ENCODE measurements at places on chromosomes 16 and 17.

DNA sequence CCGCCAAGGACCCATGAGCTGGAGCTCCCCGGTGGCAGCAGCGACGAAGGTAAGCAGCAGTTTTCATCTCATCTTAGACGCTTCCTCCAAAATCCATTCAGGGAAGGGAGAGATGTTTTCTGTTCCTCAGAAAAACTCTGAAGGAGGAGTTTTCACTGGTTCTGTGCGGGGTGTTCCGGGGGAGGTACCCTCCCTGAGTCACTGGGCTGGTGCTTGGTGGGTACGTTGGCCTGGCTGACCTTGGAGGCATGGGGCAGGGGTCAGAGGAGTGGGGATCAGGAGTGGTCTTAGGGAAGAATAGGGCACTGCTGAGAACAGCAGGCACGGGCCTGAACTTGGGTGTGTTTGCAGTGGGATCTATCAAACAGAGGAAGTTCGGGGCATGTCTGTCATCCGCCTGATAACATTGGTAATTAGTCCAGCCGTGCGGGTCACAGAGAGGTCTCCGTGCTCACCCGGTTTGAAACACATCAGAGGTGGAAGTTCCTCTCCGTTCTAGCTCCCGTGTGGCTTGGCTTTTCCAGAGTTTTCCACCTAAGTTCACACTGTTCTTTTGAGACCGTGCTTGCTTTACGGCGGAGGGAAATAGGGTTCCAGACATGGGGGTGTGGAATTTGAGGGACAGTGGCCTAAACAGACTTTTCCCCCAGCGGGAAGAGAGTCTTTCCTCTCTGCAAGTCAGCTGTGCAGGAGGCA is 59.6 kb upstream of the CIBAR2 start:
- DNase-seq: no peak

- no peak for DNase-seq
These were observed 23.6 kb downstream of the SDR42E1 start for GRCh38 chr16:81987706-81988105.

DNA sequence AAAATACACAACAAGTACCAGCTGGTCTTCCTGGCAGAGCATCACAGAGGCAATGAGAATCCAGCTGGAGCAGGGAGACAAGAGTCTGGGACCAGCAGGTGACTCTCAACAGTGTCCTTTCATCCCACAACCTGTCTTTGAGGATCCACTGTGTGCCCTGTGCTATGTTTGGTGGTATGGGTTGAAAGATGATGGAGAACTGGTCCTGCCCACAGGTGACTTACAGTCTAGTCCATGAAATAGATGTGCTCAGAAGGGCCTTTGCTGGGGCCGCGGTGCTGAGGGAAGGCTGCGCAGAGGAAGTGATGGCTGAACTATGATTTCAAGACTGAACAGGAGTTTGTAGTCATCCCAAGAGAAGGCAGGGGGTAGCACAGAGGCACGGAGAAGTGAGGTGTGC is 17.9 kb downstream of the WNT3 start:
- no peak for DNase-seq

DNA sequence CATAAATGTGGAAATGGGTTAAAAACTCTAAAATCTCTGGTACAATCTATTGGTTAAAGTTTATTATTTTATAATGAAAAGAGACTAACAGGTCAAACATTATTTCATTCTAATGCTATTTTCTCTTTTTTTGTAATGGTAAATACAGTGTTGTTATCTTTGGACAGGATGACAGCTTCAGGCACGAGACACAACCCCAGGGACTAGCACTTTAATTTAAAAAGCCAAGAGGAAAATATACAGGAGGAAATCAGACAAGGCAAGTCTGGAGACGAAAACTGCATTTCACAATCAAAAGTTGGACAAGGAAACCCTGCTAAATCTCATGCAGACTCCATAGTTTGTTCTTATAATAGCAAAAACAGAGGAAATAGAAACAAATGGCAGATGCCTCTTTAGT is 589.1 kb upstream of the CDH8 start:
- no peak for DNase-seq

GRCh38 chr17:17347234-17347955 is 44.2 kb downstream of the NT5M start:
- peak; percentile 69 for DNase-seq

GRCh38 chr17:71593078-71593477 is 527.7 kb upstream of the SOX9 start:
- DNase-seq: no peak

- DNase-seq: no peak
These were observed 381.5 kb upstream of the PSMD7 start for GRCh38 chr16:73915140-73915539.

DNA sequence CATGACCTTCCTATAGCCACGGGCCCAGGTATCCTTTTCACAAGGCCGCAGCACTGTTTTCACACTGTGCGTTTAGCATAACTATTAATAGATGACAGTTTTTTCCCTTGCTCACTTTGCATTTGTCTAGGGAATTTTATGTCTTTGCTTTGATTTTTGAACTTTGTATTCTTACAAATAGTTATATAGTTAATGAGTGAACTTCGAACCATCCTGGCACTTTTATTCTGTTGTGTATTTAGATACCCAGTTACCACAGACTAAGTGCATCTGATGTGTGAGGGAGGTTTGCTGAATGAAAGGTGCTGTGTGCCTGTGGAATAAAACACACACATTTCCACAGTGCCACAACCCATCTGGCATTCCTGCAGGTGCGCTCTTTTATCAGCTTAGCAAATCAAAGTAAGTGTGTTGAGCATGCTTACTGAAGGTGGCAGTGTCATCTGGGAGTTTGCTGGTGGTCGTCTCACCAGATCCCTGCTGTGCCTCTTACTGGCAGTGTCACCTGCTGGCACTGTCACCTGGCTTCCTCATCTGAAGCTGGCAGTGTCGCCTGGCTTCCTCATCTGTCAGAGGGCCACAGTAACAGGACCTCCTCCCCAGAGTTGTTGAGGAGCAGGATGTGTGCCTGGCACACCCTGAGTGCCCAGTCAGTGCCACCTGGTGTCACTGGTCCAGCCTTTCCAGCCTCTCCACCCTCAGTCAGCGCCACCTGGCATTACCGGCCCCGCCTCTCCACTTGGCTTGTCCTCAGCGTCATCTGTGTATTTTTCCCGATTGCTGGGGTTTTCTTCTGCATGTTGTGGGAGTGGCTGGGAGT is 37.6 kb downstream of the USP10 start:
- DNase-seq: no peak

DNA sequence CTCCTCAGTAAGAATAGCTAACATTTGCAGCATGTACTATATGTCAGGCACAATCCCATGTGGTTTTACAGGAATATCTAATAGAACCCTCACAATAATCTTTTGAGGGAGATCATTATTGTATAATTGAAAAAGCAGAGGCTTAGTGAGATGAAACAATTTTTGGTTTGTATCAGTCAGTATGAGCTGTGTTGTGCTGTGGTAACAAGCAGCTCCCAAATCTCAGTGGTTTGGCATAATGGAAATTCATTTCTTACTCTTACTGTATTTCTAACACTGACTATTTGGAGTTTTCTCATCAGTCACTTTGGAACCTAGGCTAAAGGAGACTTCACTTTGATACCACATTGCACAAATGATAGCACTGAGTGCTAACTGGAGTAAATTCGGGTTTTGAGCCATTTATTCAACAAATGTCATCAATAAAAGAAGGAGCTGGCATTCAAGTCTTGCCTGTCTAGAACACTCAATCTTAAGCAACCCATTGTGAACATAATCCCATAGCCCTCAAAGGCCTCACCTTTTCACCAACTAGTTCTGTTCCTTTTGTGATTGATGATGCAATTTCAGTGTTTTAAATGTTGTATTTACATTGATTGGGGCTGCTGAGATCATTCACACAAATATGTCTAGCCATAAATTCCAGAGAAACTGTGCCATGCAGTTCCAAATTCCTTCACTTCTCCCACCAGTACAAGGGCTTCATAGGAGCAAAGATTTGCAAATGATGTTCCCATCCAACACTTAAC is 441.0 kb downstream of the XYLT1 start:
- no peak for DNase-seq

DNA sequence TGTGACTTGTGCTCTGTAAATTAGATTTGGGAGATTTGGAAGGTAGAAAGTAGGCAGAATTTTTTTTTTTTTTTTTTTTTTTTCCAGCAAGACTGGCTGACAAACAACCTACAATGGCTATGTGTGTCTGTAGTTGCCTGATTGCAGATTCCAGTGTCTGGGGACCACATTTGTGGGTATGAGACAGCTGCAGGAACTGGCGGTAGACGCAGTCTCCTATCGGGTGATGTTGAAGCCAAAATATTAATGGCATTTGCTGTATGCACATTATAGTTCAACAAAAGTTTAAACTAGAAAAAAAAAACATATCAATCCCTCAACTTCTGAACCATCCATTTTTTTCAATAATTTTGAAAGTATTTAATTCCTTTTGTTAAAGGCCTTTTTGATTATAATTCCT is 665.2 kb downstream of the TOX3 start:
- no peak for DNase-seq

DNA sequence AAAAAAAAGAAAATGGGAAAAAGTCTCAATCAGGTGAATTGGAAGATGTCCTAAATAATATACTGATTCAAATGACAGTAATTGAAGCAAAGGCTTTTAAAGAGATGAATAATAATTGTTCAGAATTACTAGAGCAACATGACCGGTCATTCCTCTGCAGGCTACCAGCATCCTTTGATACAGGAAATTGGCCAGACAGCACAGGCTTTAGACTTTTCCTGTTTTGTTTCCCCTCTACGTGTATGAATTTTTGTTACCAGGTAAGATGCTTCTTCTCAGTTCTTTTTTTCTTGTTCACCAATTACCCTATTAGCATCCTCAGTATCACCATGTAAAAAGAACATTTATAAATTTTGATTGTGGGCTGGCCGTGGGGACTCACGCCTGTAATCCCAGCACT is 77.5 kb downstream of the RPGRIP1L start:
- no peak for DNase-seq

GRCh38 chr17:18259621-18260331 is 686 bp upstream of the MIEF2 start:
- no peak for DNase-seq

DNA sequence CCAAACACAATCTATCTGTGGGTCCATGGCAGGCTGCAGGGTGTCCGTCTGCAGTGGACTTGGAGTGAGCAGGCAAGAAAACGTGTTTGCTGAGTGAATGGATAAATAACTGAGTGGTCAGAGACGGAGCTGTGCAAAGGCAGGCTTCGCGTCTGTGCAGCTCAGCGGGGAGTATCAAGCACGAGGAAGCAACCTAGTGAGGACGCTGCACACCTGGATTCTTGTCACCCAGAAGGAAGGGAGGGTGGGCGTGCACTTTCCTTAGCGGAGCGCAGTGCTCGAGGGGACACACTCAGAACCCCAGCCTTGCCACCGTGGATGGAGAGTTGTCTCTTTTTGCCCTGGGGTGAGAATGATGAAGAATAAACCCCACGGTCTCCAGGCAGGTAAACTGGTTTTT is 1.5 kb upstream of the RCVRN start:
- DNase-seq: no peak

GRCh38 chr16:69827524-69827923 is 65.4 kb downstream of the WWP2 start:
- no peak for DNase-seq

DNA sequence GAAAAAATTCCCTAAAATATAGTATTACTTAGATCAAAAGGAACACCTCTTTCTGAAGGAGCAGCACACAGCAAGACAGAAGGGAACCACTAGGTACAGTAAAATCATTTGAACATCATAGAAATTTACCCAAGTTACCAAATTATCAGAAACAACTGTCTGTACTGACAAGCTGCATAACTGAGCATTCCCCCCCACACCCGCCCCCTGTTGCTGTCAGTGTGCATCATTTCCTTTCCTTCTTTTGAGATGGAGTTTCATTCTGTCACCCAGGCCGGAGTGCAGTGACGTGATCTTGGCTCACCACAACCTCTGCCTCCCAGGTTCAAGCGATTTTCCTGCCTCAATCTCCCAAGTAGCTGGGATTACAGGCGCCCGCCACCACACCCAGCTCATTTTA is 120.7 kb downstream of the TRIM37 start:
- no peak for DNase-seq

DNA sequence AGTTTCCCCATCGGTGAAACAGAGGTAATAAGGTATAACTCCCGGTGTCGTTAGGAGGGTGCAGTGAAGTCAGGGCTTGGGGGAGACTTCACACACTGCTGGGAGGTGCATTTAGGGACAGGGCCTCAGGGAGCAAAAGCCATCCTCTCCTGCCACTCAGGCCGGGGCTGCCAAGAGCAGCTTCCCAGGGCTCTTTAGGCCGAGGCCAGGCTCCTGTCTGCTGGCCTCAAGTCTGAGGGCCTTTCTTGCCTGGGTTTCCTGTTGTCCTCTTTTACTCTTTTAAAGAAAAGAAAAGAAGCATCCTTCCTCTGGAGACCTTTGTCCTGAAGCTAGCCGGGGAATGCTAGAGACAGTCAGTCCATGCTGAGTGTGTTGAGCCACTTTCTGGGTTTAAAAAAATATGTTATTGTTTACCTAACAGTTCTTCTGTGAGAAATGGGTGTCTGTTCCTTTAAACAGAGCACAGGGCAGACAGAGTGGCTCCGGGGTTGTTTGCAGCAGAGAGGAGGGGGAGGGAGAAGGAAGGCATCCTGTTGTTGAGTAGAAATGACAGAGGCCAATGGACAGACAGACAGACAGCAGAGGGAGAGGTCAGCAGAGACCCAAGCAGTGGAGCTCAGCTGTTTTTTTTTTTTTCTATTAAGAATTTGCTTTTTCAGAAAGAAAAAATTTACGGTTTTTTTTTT is 79.1 kb downstream of the C17orf67 start:
- no peak for DNase-seq

DNA sequence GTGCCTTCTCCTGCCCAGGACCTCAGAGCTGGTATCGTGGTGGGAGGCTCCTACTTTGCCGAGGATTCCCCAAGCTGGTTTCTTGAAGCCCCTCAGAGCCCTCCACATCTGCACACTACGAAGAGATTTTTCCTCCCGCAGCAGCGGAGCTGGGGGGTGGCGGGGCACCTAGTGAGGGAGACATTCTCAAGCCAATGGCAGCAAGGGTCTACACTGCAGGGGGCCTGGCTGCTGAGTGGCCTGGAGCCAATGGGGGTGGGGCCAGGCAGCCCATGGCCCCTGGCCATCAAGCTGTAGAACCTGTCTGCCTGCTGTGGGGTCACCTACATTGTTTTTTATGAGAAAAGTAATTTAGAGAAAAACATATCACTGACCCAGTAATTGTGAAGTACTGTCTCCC is 5.0 kb downstream of the SLC26A11 start:
- no peak for DNase-seq

DNA sequence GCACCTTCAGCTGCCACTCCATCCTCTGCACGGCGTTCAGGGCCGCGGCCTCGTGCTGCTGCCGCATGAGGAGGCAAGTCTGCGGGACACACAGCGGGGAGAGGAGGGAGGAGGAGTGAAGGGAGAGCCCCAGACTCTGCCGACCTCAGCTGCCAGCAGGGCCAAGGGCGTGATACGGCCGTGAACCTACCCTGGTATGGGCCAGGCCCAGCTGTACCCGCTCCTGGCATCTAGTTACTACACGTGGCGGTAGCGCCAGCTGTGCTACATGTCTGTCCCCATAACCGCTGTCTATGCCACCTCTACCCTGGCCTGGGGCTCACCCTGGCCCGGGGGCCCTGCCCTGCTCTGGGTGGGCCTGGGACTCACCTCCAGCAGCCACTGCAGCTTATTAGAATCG is 51.1 kb downstream of the ZNF778 start:
- no peak for DNase-seq

GRCh38 chr17:61617330-61617729 is 26.3 kb upstream of the NACA2 start:
- no peak for DNase-seq

GRCh38 chr16:72511171-72511570 is 339.2 kb upstream of the PMFBP1 start:
- DNase-seq: no peak

GRCh38 chr17:83116783-83117555 is 37.6 kb downstream of the METRNL start:
- DNase-seq: no peak

- no peak for DNase-seq
These were observed 336.2 kb downstream of the XYLT1 start for GRCh38 chr16:17134586-17134985.
